ENCODE measurements at places on chromosomes 12 and 14.

GRCh38 chr12:2429032-2429431, 365.7 kb upstream of the FKBP4 start:
- DNase-seq = no peak

DNA sequence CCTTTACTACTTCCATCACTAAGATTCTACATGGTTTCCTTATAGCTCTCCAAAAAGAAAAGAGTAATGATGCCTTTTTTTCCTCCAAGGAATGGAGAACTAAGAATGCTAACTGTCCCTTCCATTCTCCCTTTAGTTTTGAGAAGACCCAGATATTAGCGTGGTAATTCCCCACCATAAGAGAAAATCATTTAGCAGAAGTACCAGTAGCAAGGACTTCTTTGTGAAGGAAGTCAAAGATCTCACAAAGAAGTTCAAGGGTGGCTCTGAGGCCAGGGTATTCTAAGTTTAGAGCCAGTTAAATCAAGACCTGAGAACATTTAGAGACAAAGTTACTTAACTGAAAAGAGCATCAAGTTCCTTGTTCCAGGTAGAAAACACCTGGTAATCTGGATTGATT, 7.3 kb downstream of the USP15 start:
- DNase-seq = no peak

- DNase-seq = no peak
Measured at GRCh38 chr12:25924491-25925001, 33.9 kb upstream of the RASSF8 start.

DNA sequence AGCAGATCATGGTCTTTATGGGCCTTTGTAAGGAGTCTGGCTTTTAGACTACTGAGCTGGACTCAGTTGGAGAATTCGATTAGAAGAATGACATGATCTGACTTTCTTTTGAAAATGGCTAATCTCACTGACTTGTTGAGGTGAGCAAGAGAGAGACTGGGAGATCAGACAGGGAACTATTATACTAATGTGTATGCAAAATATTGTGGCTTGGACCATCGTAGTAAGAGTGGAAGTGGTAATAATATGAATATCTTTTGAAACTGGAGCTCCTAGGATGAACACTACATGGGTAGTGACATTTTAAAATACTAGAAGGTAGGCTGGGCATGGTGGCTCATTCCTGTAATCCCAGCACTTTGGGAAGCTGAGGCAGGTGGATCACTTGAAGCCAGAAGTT, 56.2 kb upstream of the CCT2 start:
- no peak for DNase-seq

DNA sequence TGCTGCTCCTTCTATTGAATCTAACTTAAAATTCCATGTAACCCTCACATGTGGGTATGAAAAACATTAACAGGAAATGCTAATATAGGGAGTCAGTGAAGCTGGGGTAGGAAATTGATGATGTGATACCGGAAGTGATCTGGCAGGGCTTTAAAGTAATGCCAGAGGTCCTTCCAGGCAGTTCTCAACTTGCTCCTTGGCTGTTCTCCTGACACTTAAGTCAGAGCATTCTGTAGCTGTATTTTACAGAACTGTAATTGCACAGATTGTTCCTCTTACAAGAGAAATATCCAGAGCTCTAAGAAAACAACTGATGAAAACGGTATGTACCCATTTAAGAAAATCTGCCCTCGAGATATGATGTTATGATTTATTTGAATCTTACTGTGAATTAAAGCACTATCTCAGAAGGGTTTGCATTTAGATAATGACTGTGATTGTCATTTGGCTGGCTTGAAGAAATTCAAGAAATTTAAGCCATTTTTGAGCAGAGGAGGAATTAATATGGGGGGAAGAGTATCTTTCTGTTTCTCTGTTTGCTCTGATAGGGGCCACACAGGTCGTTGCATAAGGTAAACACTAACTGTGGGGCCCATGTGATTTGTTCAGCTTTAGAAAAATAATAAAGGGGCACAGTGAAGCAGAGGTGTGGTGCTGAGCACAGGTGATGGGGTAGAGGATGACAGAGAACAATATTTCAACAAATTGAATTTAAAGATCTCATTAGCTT, 88.4 kb downstream of the BBS10 start:
- DNase-seq = no peak

GRCh38 chr12:131687346-131688125, 23.4 kb upstream of the SFSWAP start:
- DNase-seq = no peak

GRCh38 chr14:99603471-99604277, at the start of gene CCDC85C:
TSS of gene CCDC85C (minus strand) at chr14:99604207. CDS start at chr14:99603959, 248 bp downstream.
- peak; percentile 61 for DNase-seq

- no peak for DNase-seq
Measured at GRCh38 chr14:97538749-97539410, 741.7 kb downstream of the VRK1 start.

DNA sequence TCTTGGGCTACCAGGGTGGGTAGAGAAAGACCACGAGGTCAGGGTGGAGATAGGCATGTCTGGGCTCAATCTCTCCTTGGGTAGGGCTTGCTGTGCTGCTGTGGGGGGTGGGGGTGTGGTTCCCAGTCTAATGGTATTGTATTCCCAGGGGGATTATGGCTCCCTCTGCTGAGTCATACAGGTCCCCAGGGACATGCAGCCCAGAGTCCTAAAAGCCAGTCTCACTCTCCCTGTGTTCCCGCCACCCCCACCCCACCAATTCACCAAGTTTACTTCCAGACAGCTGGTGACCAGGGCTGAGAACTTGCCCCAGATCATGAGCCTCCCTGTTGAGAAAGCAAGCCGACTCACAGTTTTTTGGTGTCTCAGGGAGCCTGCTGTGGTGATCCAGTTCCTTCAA, 367.6 kb downstream of the C12orf75 start:
- no peak for DNase-seq

GRCh38 chr14:101796016-101796415, 34.5 kb downstream of the PPP2R5C start:
- DNase-seq = no peak

DNA sequence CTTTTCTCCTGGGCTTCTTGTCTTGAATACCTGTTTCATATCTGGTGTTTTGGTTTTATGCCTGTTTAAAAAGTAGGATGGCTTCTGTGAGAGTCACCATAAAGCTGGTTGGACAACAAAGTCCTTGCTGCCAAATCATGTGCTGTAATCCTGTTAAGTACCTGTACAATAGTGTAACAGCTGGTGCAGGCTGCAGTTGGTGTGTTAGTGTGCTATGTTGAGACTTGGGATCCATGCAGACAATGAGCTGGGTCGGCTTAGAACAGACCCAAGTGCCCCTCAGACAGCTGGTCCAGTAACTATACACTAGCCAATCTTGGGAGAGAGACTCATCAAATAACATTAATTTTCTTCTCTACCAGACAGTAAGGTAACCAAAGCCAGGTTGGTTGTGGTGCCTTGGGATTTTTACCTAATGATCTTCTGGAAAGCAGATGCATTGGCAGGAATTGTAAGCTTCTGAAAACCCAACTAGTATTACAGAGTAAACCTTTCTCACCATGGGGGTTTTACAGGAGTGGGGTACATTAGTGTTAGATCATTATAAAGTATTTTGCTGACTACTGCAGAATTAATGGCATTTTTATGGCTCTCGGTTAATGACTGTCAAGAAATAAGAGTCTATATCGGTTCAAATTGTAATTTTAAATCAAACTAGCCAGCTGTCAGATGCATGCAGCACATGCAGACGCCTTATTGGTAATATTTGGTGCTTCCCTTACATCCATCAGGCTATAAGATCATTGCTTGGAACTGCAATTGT, 231.2 kb downstream of the PDZRN4 start:
- DNase-seq = no peak

DNA sequence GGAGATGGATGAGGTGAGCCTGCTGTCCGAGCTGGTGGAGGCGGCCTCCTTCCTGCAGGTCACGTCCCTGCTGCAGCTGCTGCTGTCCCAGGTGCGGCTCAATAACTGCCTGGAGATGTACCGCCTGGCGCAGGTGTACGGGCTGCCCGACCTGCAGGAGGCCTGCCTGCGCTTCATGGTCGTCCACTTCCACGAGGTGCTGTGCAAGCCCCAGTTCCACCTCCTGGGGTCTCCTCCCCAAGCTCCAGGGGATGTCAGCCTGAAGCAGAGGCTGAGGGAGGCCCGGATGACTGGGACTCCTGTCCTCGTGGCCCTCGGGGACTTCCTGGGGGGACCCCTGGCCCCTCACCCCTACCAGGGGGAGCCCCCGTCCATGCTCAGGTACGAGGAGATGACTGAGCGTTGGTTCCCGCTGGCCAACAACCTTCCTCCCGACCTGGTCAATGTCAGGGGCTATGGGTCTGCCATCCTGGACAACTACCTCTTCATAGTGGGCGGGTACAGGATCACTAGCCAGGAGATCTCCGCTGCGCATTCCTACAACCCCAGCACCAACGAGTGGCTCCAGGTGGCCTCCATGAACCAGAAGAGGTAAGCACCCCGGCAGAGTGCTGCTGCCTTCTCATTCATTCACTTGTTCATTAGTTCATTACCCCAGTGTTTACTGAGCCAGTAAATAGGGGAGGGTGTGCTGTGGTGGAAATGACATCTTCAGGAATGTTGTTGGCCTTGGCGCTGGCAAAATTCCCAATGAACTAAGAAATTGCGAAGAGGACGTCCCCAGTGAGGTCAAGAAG, 774 bp upstream of the MANSC4 start:
- DNase-seq = peak; percentile 46

- DNase-seq = peak; percentile 70
Measured at GRCh38 chr14:101442451-101442850, 118.8 kb upstream of the DIO3 start.

- DNase-seq = no peak
Measured at GRCh38 chr12:26658991-26659390, 174.0 kb downstream of the ITPR2 start.

GRCh38 chr12:103908877-103909276, 21.3 kb upstream of the HSP90B1 start:
- DNase-seq = no peak

- DNase-seq = peak; percentile 39
Measured at GRCh38 chr14:70642303-70643235, 853 bp downstream of the TTC9 start.

DNA sequence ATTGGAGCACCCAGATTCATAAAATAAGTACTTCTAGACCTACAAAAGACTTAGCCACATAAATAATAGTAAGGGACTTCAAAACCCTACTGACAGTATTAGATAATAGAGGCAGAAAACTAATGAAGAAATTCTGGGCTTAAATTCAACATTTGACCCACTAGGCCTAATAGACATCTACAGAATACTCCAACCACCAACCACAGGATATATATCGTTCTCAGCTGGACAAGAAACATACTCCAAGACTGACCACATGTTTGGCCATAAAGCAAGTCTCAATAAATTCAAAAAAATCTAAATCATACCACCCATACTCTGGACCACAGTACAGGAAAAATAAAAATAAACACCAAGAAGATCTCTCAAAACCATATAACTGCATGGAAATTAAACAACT, 113.8 kb upstream of the CCDC175 start:
- DNase-seq = no peak

DNA sequence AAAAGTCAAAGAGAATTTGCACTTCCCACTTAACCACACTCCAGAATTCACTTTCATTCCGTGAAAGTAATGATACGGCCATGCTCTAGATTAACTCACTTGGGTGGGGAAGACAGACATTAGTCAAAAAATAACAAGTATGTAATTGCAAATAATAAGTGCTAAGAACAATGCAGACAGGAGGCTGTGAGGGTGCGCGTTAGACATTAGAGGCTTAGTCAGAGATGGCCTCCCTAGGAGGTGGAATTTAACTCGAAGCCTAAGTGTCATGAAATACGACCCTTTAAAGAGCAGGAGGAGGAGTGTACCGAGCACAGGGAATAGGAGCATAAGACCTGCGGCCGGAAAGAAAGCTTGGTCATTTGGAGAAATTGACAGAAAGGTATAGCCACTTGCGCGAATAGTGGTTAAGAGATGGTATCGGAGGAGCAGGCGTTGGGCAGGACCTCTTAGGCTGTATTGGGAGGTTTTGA, 628 bp downstream of the SNRPF start:
- peak; percentile 5 for DNase-seq

- DNase-seq = no peak
Measured at GRCh38 chr12:62983594-62983993, 48.6 kb upstream of the PPM1H start.

DNA sequence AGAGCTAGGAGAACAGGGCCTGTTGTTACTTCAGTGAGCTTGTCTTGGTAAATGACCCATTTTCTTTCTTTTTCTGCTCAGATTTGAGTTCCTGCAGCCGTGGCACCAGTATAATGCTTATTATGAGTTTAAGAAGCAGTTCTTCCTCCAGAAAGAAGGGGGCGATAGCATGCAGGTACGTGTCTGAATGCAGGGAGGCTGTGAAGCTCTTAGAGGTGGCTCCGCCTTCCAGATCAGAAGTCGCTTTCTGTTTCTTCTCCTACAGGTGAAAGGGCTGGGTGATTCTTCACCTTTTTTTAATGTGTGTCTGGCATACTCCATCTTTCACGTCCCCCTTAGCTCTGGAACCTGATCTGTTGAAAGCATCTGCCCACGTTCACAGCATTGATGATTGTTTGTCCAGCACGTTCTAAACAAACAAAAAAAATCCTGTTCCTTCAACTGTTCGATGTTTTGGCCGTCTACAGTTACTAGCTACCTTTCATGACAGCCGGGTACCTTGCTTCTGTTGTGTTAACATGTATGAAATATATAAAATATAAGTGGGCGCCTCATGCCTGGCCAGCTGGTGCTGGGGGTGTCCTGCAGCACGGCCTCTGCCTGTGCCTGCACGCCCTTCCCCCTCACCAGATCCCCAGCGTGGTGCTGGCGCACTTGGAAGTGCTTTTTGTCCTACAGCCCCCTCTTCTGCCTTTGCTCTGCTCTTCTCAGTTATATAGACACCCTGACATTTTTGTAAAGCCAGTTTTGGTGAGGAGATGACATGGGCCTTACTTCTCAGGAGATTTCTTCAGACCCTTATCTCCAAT, 44.6 kb downstream of the SFSWAP start:
- DNase-seq = peak; percentile 18

- DNase-seq = no peak
Measured at GRCh38 chr12:28925719-28926376, 223.2 kb upstream of the FAR2 start.

DNA sequence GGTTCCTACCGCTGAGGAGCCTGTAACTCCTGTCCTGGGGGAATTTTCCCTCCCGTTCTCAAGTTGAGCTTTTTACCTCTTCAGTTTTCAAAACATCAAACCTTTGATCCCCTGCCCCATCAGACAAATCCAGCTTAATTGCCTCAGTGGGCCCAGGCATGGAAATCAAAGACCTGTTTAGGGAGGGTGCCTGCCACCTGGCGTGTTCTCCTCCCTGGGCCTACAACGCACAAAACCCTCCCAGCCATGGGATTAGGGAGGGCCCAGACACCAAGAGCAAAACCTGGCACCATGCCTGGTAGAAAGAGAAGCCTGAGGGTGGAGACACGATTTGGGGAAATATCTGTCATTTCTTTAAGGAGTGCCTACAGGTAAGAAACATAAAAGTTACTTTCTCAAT, 672.9 kb downstream of the BCL11B start:
- DNase-seq = no peak

- no peak for DNase-seq
Measured at GRCh38 chr12:131065279-131065678, 111.6 kb downstream of the ADGRD1 start.

DNA sequence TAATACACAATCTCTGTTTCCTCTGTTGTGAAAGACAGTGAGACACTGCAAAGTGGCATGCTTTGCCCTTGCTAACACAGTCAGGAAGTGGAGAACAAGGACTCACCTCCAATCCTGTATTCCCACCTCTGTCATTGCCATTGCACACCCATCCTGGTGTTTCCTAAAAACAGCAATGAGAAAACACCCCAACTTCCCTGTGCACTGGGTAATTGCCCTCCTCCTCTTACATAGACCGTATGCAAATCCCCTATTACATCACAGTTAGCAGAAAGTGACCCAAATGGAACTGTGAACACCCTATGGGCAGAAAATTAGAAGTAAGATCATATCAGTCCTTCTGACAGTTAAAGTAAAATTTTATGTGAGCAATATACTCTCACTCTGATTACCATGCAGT, 355.5 kb downstream of the BCL11B start:
- no peak for DNase-seq
